Stimulated activated CD4-positive, alpha-beta T cell treated with anti-CD3 and anti-CD28 coated beads, Interleukin-4, amount 100 ng/mL, for 1 hour (primary cell): ENCODE measurements at places on chromosomes 6 and 20.
A peak's percentile ranks its signal among the peaks of the same experiment; 100 is the strongest.

GRCh38 chr20:56091628-56092234 lies 86.4 kb upstream of the CBLN4 start:
- DNase-seq, result no peak

GRCh38 chr6:166438211-166438861 lies 55.6 kb upstream of the MPC1 start:
- DNase-seq, result no peak

DNA sequence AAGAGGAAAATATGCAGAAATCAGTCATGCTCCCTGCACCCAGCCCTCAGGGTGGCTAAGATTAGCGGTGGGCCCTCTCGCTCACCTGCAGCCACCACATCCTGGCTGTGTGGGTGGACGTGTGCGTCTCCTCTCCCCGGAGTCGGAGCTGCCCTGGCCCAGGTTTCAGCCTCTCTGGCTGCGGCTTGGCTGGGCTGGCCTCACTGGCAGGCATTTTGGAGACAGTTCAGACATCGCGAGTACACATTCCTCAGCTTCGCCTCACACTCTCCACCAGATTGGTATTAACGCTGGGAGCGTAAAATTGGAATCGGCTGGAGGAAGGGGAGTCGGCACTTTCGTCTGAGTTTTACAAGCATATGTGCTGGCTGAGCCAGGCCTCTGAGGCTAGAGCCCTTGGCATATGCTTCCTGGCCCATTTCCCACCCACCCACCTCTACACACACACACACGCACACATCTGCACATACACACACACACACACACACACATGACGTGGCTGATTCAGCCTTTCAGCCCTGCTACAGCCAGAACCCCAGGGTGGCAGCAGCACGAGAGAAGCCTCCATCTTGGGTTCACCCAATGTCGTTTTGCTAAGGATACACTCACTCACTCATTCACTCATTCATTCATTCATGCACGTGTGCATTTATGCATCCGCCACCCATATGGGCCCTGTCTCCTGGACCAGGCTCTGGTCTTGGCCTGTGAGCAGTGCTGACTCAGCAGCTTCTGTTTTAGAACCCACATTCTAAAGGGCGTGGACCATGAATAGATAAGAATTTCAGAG lies 42.9 kb downstream of the BCAS4 start:
- DNase-seq, result no peak

DNA sequence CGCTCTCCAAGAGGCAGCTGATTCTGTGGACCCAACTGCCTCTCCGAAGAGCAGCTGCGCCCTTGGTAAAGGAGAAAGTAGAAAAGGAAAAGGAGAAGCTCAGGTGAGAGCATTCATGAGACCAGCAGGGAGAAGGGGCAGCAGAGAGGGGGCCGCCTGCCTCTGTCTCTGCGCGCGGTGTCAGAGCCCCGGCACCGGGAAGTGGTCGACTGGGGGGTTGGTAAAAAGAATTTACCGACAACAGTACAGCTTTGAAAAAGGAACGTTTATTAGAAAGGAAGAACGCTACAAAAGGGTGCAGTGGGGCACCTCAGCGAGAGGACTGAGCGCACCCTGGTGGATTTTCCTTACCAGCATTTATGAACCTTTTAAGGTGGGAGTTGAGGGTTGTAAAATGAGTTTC lies 61.9 kb downstream of the GPR6 start:
- DNase-seq, result peak; percentile 40

DNA sequence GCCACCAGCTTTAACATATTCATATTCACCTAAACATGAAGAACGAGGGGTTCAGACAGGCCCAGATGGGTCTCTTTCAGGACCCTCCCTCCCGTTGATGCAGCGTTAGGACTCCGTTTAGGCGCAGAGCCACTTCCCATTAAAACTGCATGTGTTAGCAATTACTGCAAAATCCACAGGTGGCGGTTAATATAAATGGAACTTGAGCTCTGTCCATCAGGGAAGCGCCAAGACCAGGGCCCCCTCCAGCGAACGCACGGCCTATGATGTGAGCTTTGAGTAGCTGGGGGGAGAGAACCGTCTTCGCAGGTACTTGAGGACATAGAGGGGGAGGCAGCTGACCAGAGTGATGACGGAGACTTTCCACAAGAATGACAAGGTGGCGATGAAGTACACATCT lies 58.4 kb upstream of the NFATC2 start:
- DNase-seq, result no peak

DNA sequence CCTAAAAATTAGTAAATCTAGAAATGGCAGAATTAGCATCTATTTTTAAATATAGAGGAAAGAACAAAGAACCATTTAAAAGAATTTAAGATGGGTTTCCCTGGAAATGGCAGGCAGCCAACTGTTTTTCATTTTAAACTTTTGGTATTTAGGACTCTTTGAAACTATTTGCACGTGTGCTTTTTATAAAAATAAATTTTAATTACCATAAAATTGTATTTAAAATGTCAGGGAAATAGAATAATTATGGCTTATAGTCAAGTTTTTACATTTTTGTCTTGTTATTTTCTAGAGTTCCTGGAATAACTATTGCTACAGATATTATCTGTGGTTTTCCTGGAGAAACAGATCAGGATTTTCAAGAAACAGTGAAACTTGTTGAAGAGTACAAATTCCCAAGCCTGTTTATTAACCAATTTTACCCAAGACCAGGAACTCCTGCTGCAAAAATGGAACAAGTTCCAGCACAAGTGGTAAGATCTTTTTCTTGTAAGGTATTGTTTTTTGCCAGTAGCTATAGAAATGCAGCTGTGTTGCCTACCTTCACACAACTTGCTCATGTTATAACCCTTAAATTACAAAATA lies 528.7 kb upstream of the SOX4 start:
- DNase-seq, result no peak

DNA sequence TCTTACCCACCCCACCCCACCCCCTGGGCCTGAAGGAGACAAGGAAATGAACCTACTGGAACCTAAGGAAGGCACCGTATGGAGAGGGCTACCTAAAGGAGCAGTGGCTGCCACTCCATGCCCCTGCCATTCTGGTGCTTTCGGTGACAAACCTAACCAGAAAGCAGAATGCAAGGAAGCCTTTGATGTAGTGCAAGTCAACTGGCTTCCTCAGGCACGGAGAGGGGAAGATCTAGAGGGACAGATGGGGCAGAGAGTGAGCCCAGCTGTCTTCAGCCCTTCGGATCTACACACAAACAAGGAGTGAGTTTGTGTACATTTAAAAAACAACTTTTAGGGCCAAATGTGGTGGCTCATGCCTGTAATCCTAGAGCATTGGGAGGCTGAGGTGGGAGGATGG lies 39.5 kb downstream of the PPP1R16B start:
- DNase-seq, result no peak

DNA sequence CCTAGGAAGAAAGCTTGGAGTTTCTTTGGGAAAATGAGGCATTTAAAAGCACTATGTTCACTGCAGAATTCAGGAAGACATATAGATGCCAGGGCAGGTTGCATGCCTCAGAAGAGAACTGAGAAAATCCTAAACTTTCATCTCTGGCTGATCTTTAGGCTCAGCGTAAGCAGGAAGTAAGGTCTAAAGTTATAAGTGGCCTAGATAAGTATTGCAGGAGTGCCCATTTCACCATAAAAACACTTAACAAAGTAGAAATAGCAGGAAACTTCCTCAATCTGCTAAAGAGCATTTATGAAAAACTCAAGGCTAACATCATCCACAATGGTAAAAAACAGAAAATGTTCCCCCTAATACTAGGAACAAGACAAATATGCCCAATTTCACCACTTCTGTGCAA lies 320.3 kb downstream of the BMP2 start:
- no peak for DNase-seq

GRCh38 chr6:144292372-144292771 lies 7.2 kb downstream of the UTRN start:
- DNase-seq, result no peak

DNA sequence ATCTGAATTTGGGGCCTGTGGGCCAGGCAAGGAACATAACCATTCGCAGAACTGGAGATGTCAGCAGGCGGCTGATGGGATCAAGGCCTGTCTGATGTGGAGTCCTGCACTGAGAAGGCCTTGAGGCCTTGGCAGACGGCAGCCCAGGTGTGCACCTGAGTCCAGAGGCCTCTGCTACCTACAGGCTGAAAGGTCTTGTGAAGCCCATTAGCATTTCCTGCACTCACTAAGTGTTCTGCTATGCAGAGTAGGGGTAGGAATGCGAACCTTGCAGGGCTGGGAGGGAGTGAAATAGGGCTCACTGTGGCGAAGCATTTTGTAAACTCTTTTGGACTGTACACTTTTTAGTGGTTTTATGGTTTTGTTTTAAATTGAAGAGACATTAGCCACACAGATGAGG lies 48.3 kb upstream of the RNF24 start:
- no peak for DNase-seq

GRCh38 chr20:63370618-63371187 lies 9.6 kb upstream of the CHRNA4 start:
- no peak for DNase-seq
